ENCODE measurements at places on chromosomes 7 and 10. TPM values are rescaled to one million over a fixed set of nuclear protein-coding genes. Genes with fewer than 3 reads are reported as not detected.

DNA sequence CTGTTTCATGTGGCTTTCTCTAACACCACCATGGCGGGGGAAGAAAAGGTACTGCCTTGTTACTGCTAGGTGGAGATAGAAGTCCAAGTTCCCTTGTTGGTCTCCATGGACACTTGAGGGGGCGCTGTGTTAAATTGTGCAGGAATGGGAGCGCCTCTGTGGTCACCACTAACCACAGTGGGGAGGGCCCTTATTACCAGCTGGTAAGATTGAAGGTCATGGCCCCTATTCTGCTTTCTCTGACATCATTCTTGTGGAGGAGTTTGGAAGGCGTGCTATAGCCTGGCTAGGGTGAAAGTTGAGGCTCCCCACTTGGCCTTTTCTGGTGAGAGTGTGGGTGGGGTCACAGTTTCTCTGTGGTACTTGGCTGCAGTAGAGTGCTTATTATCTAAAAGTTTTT, 14.9 kb upstream of the MXI1 start:
- DNase-seq: no peak

DNA sequence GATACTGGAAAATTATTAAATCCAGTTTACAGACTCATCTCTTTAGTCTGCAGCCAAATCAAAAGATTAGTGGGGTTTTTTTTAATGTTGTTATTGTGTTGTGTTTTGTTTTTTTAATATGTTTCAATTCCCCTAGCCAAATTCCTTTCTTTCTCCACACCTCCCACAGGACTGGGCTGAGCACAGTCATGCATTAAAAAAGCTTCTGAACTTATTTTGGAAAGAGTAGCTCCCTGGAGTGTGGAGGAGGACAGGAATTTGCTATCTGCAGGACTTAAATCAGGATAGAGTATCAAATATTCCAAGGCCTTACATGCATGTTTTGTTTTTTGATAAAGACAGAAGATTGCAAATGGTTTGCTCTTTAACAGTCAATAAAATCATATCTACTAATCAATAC, 90.7 kb downstream of the GNAI1 start:
- DNase-seq: no peak

DNA sequence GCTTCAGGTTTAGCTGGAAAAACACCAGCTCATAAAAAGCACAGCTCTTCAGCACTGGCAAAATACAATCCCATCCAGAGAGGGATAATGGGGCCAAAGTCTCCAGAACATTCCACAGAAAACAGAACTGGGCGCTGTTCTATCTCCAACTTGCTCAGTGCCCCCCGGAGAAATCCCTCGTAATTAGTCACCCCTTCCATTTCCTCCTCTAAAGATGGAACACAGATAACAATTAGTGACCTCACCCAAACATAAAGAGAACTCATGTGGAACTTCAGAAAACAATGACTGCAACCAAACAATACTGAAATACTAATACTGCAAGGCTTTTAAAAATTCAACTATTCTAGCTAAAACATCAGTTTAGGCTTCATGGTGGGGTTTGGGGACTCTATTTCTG, 46.3 kb downstream of the KIAA1549 start:
- DNase-seq: no peak

- DNase-seq: no peak
Measured at GRCh38 chr7:103446049-103446520, at the start of gene SLC26A5. Gene SLC26A5 (minus strand): TSS chr7:103446207. CDS start chr7:103421514, 24,693 bp downstream.

The NRCAM gene
- total RNA-seq: 0.53 TPM

The CDHR1 gene
- total RNA-seq: not detected

Measured in ascending aorta (tissue), 2 donors.